ENCODE measurements at places on chromosomes 7 and 10.

- peaks cover 44% of the 10 kb centered on the region for H3K36me3 ChIP-seq
- H3K4me3 ChIP-seq: no peak overlapping the region
- peak overlapping the region; percentile 32 for H3K27ac ChIP-seq
- no peaks in the 10 kb centered on the region for H3K27me3 ChIP-seq
Observed at GRCh38 chr7:44415047-44415446, 75.4 kb downstream of the NUDCD3 start.

GRCh38 chr7:152144557-152145245 lies 119.2 kb downstream of the GALNT11 start:
- H3K27me3 ChIP-seq: no peaks in the 10 kb centered on the region
- H3K4me3 ChIP-seq: peak overlapping the region; percentile 68
- H3K27ac ChIP-seq: peak overlapping the region; percentile 89
- peaks cover 61% of the 10 kb centered on the region for H3K36me3 ChIP-seq

DNA sequence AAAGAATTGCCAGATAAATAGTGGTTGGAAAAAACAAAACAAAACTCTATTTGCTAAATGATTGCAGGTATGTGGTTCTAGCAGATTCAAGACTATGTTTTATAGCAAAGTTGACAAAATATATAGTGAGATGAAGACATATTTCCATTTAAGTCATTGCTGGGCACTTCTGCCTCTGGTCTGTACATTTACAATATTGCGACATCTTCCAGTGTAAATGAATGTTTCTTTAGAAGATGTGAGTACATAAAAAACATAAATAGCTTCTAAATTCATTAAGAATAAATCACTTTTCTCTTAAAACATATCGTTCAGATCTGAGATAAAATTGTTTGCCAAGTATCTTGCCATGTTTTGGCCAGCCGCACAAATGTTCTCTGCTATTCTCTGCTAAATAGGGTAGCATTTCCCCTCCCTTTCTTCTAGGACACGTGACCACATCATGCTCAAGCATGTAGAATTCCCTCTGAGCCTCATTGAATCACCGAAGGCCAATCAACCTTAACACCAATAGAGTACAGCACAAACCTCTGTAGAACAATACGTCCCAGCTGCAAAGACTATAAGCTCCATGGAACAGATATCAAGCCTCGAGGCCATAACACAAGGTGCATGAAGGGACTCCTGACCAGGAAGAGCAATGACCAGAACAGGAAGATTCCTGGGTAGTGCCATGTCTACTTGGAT lies 1173.3 kb downstream of the GATA3 start:
- peaks cover 3% of the 10 kb centered on the region for H3K4me1 ChIP-seq
- no peak overlapping the region for H3K27ac ChIP-seq
- no peak for DNase-seq
- H3K4me3 ChIP-seq: no peak overlapping the region

GRCh38 chr10:77138541-77138940 lies 499.1 kb downstream of the KCNMA1 start:
- H3K27ac ChIP-seq: no peak overlapping the region
- no peaks in the 10 kb centered on the region for H3K4me1 ChIP-seq
- peaks cover 8% of the 10 kb centered on the region for H3K27me3 ChIP-seq
- H3K36me3 ChIP-seq: no peaks in the 10 kb centered on the region

DNA sequence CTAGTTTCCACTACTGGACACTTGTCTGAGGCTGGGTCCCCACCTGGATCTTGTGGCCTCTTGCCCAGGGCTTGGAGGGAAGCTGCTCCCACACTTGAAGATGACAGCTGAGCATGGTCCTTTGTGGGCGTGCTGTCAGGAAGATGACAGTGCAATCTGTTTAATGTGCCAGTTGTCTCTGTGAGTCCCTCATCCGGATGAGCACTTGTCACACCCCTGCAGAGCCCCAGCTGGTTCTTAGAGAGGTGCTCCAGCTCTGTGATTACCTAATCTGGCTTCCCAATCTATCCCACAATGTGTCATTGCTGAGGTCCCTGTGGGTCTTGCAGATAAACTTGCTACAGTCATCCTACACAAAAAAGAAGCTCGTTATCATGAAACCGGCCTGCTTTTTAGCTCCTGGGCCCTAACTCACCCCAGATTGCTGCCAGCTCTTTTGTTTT lies 34.8 kb upstream of the CCSER2 start:
- H3K4me1 ChIP-seq: peaks cover 26% of the 10 kb centered on the region
- H3K27me3 ChIP-seq: peaks cover 23% of the 10 kb centered on the region
- peak overlapping the region; percentile 43 for H3K27ac ChIP-seq
- no peaks in the 10 kb centered on the region for H3K36me3 ChIP-seq
- no peak overlapping the region for H3K4me3 ChIP-seq
- peak; percentile 72 for DNase-seq

GRCh38 chr10:15865304-15865703 lies 5.0 kb upstream of the MINDY3 start:
- H3K27ac ChIP-seq: no peak overlapping the region
- peaks cover 3% of the 10 kb centered on the region for H3K36me3 ChIP-seq
- H3K4me1 ChIP-seq: no peaks in the 10 kb centered on the region
- peaks cover 44% of the 10 kb centered on the region for H3K27me3 ChIP-seq
- no peak overlapping the region for H3K4me3 ChIP-seq
- DNase-seq: peak; percentile 23

DNA sequence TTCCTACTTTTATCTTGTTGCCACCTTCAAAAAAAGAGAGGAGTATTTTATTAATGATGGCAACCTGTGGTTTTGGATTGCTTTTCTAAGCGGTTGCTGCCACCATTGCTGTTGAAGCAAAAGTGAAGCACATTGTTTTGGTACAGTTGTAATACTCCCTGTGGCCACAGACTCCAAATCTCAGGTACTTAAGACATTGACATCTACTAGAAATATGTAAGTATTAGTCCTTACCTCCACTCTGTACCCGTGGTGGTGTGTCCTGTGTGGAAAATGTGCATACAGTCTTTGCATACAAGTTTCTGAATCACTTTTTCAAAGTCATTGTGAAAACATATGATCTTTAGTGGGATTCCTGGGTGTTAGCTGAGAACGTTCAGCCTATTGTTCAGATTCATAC lies 85.7 kb downstream of the ANLN start:
- peaks cover 18% of the 10 kb centered on the region for H3K4me1 ChIP-seq
- no peak overlapping the region for H3K27ac ChIP-seq
- H3K4me3 ChIP-seq: no peak overlapping the region
- H3K36me3 ChIP-seq: peaks cover 1% of the 10 kb centered on the region
- no peak for DNase-seq

- no peaks in the 10 kb centered on the region for H3K27me3 ChIP-seq
- H3K4me3 ChIP-seq: no peak overlapping the region
- H3K36me3 ChIP-seq: peaks cover 4% of the 10 kb centered on the region
- H3K4me1 ChIP-seq: peaks cover 25% of the 10 kb centered on the region
Observed at GRCh38 chr10:16649757-16650156, 128.1 kb upstream of the C1QL3 start.

- peaks cover 6% of the 10 kb centered on the region for H3K27me3 ChIP-seq
- H3K36me3 ChIP-seq: no peaks in the 10 kb centered on the region
- H3K4me3 ChIP-seq: no peak overlapping the region
- no peak overlapping the region for H3K27ac ChIP-seq
- no peak for DNase-seq
Observed at GRCh38 chr7:39313974-39314373, 252.2 kb upstream of the YAE1 start.

DNA sequence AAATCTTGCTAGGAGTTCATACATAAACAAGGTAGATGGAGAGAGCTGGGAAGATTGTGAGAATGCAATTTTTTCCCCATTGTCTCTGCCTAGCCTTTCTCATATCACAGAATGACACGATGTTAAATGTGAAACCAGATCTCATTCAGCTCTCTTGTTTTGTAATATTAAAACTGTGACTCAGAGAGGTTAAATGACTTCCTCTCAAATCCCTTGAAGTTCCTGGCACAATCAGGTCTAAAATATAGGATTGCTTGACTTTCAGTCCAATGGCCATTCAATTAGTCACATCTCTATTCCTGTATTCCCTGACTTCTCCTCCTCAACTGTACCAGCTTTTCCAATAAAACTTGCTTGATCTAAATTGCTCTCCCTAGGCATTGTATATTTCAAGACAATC lies 3.1 kb downstream of the ANKRD22 start:
- H3K4me1 ChIP-seq: peaks cover 21% of the 10 kb centered on the region
- H3K4me3 ChIP-seq: peak overlapping the region; percentile 22
- DNase-seq: no peak
- H3K36me3 ChIP-seq: no peaks in the 10 kb centered on the region
- peaks cover 15% of the 10 kb centered on the region for H3K27me3 ChIP-seq

DNA sequence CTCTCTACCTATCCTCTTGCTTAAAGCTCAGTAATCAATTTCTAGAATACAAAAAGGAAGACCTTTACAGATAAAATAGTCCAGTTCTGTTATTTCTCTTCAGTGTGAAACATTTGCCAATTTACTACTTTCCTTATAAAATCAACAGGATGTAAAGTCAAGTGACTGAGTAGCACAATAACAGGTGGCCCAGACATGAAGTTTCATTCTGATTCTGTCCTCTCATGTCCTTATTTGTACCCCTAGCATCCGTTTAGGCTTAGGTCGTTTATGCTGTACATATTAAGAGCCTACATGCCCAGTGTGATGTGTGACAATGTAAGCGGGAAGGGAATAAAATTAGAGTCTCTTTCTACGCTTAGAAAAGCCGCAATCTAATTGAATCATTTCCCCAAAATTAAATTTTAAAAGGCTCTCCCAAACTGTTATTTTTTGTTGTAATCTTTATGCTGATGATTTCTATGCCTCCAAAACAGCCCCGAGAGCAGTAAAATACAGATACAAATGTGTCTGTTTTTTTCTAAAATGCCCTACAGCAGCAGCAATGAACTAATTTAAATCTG lies 29.1 kb downstream of the EPC1 start:
- peaks cover 41% of the 10 kb centered on the region for H3K4me1 ChIP-seq
- H3K27me3 ChIP-seq: no peaks in the 10 kb centered on the region
- H3K36me3 ChIP-seq: peaks cover 28% of the 10 kb centered on the region
- H3K4me3 ChIP-seq: peak overlapping the region; percentile 32
- peak overlapping the region; percentile 69 for H3K27ac ChIP-seq

- no peaks in the 10 kb centered on the region for H3K36me3 ChIP-seq
- H3K4me3 ChIP-seq: no peak overlapping the region
- no peak for DNase-seq
- H3K27me3 ChIP-seq: no peaks in the 10 kb centered on the region
- H3K4me1 ChIP-seq: no peaks in the 10 kb centered on the region
Observed at GRCh38 chr7:63117-63480, 129.3 kb upstream of the FAM20C start.

GRCh38 chr10:24617771-24618396 lies 105.8 kb downstream of the ARHGAP21 start:
- H3K4me3 ChIP-seq: no peak overlapping the region
- peak overlapping the region; percentile 72 for H3K27ac ChIP-seq
- H3K4me1 ChIP-seq: peaks cover 22% of the 10 kb centered on the region
- DNase-seq: peak; percentile 83
- H3K27me3 ChIP-seq: no peaks in the 10 kb centered on the region
- peaks cover 18% of the 10 kb centered on the region for H3K36me3 ChIP-seq

DNA sequence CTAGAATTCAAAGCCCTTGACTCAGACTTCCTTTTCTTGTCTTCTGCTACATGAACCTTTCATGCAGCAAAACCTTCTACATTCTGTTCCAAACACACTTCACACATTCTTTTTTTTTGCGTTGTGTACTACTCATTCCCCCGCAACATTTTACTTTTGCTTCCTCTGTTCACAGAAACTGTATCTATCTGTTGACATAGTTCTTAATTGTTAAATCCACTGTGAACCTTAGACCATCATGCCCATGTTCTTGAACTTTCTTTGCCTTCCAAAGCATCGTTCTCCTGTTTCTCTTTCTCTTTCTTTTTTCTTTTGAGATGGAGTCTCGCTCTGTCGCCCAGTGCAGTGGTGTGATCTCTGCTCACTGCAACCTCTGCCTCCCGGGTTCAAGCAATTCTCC lies 14.2 kb downstream of the CCSER2 start:
- DNase-seq: no peak
- H3K27ac ChIP-seq: peak overlapping the region; percentile 76
- no peaks in the 10 kb centered on the region for H3K27me3 ChIP-seq

GRCh38 chr10:71241114-71241829 lies 28.9 kb downstream of the UNC5B start:
- H3K27me3 ChIP-seq: peaks cover 5% of the 10 kb centered on the region
- no peak overlapping the region for H3K27ac ChIP-seq
- H3K4me3 ChIP-seq: no peak overlapping the region
- no peak for DNase-seq

GRCh38 chr10:55233090-55233489 lies 432.1 kb upstream of the PCDH15 start:
- no peak overlapping the region for H3K4me3 ChIP-seq
- no peak for DNase-seq

DNA sequence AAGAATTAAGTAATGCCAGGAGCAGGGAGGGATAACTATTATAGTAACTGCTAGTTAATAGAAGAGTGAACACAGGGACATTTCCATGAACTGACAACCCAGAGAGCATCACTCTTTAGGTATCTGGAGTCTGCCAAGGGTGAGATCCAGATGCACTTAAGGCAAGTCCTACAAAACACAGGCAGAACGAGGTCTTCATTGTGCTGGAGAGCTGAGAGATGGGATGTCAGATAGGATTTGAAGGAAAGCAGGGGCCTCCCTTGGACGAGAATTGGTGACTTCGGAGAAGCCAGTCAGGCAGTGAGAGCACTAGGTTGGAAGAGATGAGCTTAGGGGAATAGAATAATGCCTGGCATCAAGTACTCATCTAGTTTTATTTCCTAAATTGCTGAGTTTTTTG lies 684.5 kb downstream of the GATA3 start:
- H3K4me1 ChIP-seq: no peaks in the 10 kb centered on the region
- no peak overlapping the region for H3K27ac ChIP-seq

- peak overlapping the region; percentile 49 for H3K27ac ChIP-seq
- H3K36me3 ChIP-seq: peaks cover 61% of the 10 kb centered on the region
- H3K4me1 ChIP-seq: peaks cover 60% of the 10 kb centered on the region
- H3K4me3 ChIP-seq: peak overlapping the region; percentile 95
- H3K27me3 ChIP-seq: peaks cover 2% of the 10 kb centered on the region
- no peak for DNase-seq
Observed at GRCh38 chr10:123157210-123157609, 3.0 kb downstream of the BUB3 start.

DNA sequence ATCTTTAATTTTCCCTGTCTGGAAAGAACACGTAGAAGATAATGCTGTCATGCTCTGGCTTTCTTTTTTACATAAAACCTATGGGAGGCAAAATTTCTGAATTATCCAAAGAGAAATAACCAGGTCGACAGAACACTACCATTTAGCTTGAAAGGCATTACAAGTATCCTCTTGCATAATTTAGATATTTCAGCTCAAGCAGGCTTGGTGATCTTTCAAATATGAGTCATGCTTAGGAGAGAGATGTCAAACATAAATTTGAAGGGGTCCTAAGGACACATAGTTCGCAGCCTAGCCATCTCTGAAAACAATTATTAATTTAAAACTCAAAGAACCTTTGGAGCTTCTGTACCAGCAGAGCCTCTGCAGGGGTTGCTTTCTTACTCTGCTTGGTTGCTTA lies 100.9 kb downstream of the FAS start:
- no peaks in the 10 kb centered on the region for H3K36me3 ChIP-seq
- no peak overlapping the region for H3K27ac ChIP-seq

DNA sequence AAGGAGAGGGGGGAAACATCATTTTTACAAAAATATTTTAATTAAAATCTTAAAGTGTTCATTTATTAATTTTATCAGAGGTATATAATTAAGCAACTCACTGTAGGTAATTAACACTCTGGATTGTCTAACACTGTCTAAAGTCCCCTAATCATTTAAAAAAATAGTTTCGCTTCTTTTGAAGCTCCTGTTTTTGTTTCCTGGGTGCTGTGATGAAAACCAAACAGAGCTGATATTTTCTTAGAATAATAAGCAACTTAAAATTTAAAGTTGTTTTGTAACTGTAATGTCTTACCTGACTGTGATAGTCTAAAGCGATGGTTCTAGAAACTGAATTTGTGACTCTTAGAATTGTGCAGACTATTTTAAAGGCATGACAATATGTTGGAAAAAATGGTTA lies 961.0 kb downstream of the GATA3 start:
- H3K27me3 ChIP-seq: peaks cover 3% of the 10 kb centered on the region
- H3K4me1 ChIP-seq: peaks cover 9% of the 10 kb centered on the region
- no peak overlapping the region for H3K4me3 ChIP-seq
- H3K36me3 ChIP-seq: no peaks in the 10 kb centered on the region
